ENCODE measurements at places on chromosomes 6 and 20.

DNA sequence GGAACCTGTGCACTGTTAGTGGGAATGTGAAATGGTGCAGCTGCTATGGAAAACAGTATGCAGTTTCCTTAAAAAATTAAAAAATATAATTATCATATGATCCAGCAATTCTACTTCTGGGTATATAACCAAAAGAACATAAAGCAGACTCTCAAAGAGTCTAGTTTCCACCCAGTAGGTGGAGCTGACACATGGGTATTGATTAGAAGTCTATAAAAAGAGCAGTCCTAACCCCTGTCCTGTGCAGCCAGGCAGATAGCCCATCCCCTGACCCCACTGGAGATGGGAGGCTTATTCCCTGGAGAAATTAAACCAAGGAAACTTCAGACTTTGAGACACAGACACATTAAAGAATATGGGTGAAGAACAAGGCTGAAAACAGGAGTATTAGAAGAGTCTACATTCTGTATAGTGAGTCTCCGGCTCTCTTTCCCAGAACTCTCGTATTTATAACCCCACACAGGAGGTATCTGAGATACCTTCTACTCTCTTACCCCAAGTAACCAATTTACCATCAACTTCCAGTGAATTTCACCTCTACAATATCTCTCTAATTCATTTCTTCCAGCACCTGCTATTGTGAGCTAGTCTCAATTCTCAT is 92.3 kb downstream of the SEL1L2 start:
- no peak for DNase-seq

DNA sequence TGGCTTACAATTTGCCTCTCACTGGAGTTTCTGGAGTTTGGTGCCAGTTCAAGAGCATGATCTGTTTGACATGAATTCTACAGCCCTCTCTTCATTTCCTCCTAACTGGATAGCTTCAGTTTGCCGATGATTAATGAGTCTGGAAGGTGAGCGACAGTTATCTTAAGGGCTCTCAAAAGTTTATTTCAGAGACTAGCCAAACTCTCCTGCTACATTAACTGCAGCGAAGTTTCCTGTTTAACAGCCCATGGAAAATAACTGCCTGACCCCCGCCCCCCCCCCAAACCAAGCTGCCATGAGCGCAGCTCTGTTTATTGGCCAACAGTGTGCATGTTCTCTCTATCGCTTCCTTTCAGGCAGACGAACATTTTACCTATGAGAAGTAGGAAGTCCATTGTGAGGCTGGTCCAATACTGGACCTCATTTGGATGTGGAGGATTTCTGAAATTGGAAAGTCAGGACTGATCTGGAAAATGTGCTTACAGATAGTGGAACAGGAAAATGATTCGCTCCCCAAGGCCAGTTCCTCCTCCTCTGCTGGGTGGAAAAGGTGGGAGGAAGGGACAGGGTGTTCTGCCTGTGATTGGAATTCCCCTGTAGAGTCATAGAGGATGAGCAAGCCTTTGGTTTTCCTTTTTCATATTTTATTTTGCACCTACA is 522.2 kb upstream of the JAG1 start:
- no peak for DNase-seq

DNA sequence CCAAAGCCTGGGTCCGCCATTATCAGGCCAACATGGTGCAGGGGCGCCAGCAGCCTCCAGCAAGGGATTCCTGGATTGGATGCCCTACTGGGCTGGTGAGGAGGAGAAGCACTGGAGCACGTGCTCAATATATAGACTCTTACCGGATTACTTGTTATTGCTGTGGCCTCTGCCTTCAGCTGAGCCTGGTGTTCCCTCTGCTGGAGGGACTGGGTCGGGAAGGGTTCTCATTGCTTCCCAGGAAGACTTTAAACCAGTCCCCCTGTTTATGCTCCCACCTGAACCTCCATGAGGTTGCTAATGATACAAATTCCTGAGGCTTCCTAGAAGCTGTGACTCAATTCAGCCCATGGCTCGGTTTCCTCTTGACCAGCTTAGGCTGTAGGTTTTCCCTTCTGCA is 186.7 kb upstream of the ARID1B start:
- DNase-seq: no peak

- no peak for DNase-seq
These were observed 2.9 kb upstream of the HIVEP2 start for GRCh38 chr6:142947714-142948480.

- peak; percentile 63 for DNase-seq
These were observed 112.1 kb downstream of the LY86 start for GRCh38 chr6:6700407-6701270.

DNA sequence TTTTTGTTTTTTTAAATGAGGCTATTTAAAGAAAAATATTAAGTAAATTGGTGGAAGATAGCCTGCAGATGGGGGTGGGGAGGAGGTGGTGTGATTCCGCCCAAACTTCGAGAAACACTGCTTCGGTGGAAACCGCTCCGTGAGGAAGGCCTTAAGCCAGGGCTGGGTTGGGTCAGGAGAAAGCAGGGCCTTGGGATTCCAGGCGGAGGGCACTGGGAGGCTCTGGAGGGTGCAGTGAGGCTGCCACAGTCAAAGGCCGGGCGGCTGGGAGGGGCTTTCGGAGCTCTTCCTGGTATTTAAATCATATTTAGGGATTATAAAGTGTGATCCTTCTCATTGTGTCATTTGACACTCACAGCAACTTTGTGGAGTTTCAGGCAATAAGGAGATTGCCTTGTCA is 22.2 kb upstream of the SCRT2 start:
- no peak for DNase-seq

DNA sequence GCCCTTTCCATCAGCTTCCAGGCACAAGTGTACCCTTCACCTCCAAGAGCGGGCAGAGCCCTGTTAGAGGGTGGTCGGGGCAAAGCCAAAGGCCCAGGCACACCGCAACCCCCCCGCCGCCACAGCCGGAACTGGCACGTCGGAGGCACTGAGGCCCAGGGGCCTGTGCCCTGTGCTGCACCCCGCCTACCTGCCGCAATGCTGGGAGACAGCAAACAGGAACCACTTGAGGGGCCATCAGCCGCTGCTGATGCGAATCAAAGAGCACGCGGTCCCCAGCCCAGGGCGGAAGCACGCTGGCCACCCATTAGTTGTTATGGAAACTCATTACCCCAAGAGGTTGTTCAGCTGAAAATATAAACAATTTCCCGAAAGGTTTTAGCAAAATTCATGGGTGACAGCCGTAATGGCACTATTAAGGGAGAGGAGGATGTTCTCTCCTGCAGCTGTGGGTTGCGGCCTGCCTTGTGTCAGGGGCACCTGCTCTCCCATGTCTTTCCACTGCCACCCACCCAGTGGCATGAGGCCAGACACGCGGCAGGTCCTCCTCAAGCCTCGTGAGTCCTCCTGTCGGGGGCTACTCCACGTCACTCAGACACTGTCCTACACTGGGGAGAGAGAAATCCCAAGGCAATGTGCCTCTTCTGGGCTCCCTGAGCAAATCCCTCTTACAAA is 65.3 kb downstream of the EDN3 start:
- no peak for DNase-seq

- no peak for DNase-seq
These were observed 650 bp upstream of the TTK start for GRCh38 chr6:80003826-80004172.

DNA sequence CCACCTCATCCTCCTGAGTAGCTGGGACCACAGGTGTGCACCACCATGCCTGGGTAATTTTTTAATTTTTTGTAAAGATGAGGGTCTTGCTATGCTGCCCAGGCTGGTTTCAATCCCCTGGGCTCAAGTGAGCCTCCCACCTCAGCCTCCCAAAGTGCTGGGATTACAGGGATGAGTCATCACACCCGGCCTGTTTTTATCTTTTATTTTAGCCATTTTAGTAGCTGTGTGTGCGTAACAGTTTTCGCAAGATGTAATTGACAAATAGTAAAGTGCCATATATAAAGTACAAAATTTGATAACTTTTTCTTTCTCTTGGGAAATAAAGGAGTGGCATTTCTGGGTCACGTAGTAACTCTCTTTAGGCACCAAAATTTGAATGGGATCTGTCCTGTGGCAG is 21.4 kb downstream of the SNAI1 start:
- no peak for DNase-seq

DNA sequence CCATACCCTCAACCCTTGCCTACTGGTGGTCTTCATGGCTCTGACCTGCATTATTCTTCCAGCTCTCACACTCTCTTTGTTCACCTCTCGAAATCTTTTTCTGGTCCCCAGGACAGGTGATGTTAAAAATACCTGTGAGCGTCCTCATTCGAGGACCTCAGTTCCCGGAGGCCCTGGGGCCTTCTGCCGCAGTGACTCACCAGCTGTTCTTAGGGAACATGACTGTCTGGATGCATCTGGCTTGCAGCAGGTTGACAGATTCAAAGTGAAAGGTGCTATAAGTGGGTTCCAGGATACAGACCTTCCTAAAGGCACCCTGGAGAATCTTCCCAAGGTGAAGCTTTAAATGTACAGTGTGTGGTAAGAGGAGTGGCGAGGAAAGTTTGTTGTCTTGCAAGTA is 210.4 kb upstream of the KCNG1 start:
- no peak for DNase-seq

GRCh38 chr20:25271486-25272222 is 23.8 kb downstream of the PYGB start:
- DNase-seq: no peak

GRCh38 chr6:45801471-45802289 is 214.0 kb downstream of the CLIC5 start:
- no peak for DNase-seq

DNA sequence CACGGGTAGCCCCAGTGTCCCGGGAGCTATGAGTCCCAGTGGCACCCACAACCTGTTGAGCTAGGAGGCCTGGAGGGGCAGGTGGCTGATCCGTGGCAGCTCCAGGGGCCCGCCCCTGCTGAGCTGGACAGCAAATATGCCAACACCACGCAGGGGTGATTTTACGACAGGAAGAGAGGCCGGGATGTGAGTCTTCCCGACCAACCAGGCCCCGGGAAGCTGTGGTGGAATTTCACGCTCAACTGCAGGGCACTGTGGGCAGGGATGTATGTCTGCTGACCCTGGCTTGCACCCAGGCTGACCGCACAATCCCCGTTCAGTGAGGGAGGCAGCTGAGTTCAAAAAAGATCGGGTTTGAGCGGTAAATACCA is 183.9 kb downstream of the ERMARD start:
- DNase-seq: no peak

DNA sequence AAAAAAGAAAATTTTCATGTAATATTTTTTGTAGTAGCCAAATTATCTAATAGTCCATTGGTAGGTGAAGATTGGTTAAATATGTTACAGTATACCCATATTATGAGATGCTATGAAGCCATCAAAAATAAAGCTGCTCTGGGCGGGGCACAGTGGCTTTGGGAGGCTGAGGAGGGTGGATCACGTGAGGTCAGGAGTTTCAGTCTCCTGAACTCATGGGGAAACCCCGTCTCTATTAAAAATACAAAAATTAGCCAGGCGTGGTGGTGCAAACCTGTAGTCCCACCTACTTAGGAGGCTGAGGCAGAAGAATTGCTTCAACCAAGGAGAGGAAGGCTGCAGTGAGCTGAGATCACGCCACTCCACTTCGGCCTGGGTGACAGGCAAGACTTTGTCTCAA is 360.5 kb downstream of the KIF16B start:
- DNase-seq: no peak

GRCh38 chr6:45714006-45714730 is 301.5 kb downstream of the CLIC5 start:
- no peak for DNase-seq

GRCh38 chr6:123118811-123119210 is 122.8 kb downstream of the CLVS2 start:
- DNase-seq: no peak

DNA sequence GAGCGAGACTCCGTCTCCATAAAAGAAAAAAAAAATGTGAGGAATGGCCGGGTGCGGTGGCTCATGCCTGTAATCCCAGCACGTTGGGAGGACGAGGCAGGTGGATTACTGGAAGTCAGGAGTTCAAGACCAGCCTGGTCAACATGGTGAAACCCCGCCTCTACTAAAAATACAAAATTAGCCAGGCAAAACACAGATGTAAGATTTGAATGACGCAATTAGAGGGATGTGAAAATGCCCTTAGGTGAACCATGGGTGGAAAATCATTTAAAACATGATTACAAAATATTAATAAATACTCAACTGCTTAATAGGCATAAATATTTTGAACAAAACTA is 20.9 kb downstream of the COL9A3 start:
- DNase-seq: no peak

- no peak for DNase-seq
These were observed 6.5 kb downstream of the PTPRK start for GRCh38 chr6:128513878-128514277.

- DNase-seq: no peak
These were observed 22.3 kb upstream of the ROS1 start for GRCh38 chr6:117448011-117448410.

- DNase-seq: no peak
These were observed 551 bp downstream of the TREML2 start for GRCh38 chr6:41200296-41200900.

DNA sequence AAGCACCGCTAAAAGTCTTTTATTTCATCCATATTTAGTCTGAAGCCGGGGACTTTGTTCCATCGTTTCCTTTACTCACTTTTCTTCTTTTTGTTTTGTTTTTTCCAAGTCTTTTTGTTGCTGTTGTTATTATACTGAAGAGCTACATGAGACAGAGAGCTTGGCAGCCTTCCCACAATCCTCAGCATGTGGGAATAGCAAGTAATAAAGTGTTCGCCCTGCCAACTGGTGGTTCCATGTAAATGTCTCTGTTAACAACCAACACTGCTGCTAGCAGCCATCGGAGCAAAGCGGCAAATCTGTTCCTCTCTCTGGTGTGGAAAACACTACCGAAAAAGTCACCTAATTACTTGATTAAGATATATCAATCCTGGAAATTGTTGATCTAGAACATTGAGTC is 437.8 kb upstream of the ID4 start:
- peak; percentile 80 for DNase-seq

DNA sequence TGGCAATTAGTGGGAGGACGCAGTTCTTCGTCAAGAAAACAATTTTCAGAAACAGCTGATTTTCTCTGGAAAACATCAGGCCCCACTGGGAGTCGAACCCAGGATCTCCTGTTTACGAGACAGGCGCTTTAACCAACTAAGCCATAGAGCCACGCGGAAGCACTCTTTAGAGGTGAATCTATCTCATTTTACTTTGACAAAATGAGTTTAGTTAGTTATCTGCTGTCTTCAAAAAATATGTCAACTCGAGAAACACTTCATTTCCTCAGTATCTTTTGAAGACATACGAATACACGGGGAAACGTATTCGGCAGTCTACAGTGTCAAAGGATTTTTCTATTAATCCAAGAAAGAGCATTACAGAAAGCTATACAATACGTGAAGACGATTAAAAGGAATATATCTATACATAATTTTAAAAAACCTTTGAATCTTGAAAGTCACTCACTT is 26.7 kb downstream of the GPX6 start:
- peak; percentile 60 for DNase-seq

GRCh38 chr6:6584310-6585002 is 4.1 kb upstream of the LY86 start:
- no peak for DNase-seq
